Stimulated activated CD4-positive, alpha-beta T cell treated with anti-CD3 and anti-CD28 coated beads, Interleukin-2, amount 100 ng/mL, for 48 hours (primary cell): ENCODE measurements at places on chromosomes 12 and 14.

- no peak for DNase-seq
Measured at GRCh38 chr14:94561656-94562010, 391 bp downstream of the SERPINA4 start.

DNA sequence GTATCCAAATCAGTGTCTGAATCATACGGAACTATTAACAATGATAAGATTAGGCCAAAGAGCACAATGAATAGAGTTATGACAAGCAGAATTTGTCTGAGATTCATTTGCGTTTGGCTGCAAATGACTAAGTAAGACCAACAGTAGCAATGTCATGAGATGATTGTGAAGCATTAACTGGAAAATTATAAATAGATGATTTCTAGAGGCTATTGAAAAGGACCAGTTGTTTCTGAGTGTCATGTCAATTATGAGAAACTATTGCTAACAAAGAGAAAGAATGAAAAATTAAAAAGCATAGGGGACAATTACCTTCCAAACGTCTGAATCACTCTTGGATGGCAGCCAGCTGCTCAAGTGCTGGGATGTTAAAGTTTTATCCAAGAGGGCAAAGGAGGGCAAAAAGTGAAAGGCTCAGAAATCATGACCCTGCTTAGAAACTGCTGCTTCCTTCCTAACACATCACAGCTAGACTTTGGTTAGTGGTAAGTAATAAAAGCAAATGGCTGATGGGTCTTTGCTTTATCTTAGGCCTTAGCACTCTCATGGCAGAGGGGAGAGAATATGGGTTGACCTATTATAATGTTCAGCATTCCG lies 89.0 kb downstream of the AKAP6 start:
- DNase-seq = no peak

DNA sequence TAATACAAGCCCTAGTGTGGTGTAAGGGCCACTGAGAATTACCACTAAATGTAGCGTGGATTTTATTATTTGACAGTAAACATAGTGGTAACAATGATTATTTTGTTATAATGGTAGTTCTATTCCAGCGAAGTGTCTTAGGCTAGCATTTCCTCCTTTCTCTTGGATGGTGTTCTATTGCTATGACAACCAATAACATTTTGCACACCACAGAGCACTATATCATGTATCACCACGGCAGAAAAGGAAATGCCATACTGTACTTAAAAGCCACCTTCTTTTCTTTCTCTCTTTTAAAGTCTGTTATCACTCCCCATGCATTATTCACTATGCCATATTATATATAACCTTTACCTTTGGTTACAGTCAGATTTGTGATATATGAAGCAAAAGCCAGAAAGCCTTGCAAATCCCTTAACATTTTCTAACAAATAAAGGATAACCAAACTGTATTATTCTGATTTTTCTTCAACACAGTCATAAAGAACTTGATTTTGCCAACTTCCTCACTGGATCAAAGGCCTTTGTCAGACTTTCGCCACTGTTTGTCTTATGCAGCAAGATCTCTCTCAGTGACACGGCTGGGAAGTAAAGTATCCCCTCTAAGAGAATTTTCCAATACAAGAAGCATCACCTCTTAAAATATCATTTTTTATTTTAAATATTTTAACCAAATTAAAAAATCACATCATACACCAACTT lies 195.8 kb downstream of the FOXN3 start:
- no peak for DNase-seq

GRCh38 chr12:38328306-38328895 lies 11.8 kb downstream of the ALG10B start:
- no peak for DNase-seq

DNA sequence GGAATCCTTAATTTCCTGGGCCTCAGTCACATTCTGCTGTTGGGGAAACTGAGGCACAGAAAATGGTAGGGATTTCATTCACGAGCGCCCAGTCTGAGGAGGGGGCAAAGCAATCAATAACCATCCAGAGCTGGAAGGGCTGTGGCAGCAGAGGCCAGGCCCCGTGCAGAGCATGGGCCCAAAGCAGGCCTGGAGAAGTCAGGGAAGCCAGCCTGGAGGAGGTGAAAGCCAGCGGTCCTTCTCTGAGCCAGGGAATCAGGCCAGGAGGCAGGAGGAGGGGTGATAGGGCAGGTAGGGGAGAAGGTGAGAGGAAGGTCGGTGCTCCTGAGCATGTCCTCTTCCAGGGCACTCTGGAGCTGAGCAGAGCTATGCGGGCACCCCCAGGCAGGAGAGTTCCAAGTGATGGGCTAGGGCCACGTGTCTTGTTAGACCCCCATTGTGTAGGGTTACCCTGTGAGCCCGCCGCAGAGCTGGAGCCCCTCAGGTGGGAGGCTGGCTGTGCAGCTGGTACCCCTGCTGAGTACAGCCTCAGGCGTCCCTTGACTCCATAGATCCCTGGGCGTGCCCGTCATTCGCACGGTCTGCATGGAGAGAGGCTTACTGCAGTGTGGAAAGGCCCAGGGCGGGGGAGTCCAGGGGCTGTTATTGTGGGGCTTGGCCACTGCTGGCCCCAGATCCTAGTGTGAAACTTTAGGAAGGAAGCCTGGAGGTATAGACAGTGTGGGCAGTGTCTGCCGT lies 4.8 kb downstream of the TNFAIP2 start:
- DNase-seq = no peak

GRCh38 chr12:14618983-14619382 lies 51.3 kb upstream of the PLBD1 start:
- no peak for DNase-seq

- no peak for DNase-seq
Measured at GRCh38 chr12:98671459-98671858, 26.4 kb downstream of the APAF1 start.

- no peak for DNase-seq
Measured at GRCh38 chr12:128951448-128951847, 98.2 kb downstream of the GLT1D1 start.

- DNase-seq = no peak
Measured at GRCh38 chr12:3553221-3553620, 62.2 kb downstream of the PRMT8 start.
